ENCODE measurements at places on chromosomes 12 and 14. TPM values are rescaled to one million over a fixed set of nuclear protein-coding genes. Genes with fewer than 3 reads are reported as not detected.

GRCh38 chr12:125181107-125181506 lies 115.9 kb downstream of the AACS start:
- no peak for DNase-seq

DNA sequence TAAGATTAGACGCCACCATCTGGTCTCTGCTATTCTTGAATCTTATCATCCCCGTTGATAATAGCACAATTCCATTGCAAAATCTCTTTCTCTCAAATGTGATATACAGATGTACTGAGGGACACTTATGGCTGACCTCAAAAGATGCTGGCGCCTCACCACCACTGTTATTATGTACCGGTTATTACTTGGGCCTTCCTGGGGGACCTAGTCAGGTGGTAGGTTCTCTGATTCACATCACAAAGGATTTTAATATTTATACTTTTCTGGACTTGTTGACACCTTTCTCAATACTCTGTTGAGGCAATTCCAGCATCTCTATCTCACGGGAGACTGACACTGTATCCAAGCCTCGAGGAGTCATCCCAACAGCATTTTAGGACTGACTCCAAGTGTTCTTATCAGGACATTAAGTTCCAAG lies 21.3 kb upstream of the FAM234B start:
- no peak for DNase-seq

GRCh38 chr14:36022765-36023410 lies 153.6 kb downstream of the PTCSC3 start:
- no peak for DNase-seq

Gene ANKRD9
- polyA plus RNA-seq, result 7.6 TPM

DNA sequence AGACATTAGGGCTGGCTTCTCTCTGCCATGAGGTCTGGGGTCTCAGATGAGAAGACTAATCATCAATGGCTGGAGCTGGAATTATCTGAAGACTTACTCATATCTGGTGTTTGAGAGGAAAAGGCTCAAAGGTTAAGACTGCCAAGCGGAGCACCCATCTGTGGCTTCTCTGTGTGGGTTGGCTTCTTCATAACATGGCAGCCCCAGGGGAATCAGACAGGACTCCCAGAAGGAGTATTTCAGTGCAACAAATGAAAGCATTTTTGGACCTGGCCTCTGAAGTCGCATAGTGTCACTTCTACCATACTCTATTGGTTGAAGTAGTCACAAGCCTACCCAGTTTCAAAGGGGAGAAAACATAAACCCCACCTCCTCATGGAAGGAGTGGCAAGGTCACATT lies 171.8 kb upstream of the KRR1 start:
- no peak for DNase-seq

GRCh38 chr12:68445824-68446223 lies 113.7 kb upstream of the MDM1 start:
- DNase-seq, result no peak

- no peak for DNase-seq
Observed at GRCh38 chr14:29442696-29443095, 485.0 kb downstream of the PRKD1 start.

DNA sequence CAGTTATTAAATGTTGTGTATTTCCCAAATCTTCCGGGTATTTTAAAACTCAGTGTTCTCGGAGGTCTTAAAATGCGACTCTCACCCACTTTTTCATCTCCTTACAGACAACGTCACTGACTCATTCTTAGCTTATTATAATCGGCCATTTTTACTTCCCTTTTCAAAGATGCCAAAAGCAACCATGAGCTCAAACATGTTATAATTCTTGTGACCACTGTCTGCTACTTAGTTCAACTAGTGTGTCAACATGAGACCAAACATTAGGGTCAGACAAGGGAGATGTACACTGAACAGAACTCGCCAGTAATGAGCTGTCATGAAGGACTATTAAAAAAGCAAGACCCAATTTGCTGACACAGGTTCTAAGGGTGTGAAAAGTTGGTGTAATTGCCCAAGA lies 4.2 kb upstream of the GRIP1 start:
- DNase-seq, result no peak

Gene EGLN3
- polyA plus RNA-seq, result 13.0 TPM

GRCh38 chr14:76597387-76597786 lies 163.9 kb upstream of the VASH1 start:
- DNase-seq, result no peak

Gene BMP4
- 48.0 TPM for polyA plus RNA-seq

GRCh38 chr12:75611041-75611440 lies 99.6 kb upstream of the KRR1 start:
- DNase-seq, result no peak

DNA sequence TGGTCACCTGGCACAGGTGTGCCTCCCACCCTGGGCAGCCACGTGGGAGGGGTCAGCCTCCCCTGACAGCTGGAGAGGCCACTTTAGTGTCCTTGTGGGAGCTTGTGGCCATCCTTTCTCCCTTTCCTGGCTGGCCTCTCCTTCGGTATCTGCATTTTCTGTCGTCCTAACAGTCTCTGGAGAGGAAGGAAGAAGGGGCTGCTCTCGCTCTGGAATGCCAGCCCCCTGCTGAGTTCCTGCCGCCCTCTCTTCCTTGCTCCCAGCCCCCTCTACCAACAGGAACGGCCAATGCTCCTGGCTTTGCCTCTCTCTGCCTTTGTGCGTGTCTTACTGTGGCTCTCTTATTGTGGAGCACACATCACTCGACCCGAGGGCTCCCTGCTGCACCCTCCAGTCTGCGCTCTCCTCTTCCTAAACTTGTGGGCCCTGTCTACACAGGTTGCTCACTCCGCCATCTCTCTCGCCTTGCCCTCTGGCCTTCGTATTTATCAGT lies 70.8 kb downstream of the FBXL14 start:
- DNase-seq, result no peak

- DNase-seq, result no peak
Observed at GRCh38 chr12:53063708-53064612, 14.1 kb downstream of the TNS2 start.

- DNase-seq, result no peak
Observed at GRCh38 chr14:30849354-30849753, 25.0 kb upstream of the COCH start.

Gene ARHGAP9
- polyA plus RNA-seq, result 2.9 TPM

GRCh38 chr12:29782285-29782870 lies 1.4 kb downstream of the TMTC1 start:
- no peak for DNase-seq
